ENCODE measurements at places on chromosomes 3 and 15.

DNA sequence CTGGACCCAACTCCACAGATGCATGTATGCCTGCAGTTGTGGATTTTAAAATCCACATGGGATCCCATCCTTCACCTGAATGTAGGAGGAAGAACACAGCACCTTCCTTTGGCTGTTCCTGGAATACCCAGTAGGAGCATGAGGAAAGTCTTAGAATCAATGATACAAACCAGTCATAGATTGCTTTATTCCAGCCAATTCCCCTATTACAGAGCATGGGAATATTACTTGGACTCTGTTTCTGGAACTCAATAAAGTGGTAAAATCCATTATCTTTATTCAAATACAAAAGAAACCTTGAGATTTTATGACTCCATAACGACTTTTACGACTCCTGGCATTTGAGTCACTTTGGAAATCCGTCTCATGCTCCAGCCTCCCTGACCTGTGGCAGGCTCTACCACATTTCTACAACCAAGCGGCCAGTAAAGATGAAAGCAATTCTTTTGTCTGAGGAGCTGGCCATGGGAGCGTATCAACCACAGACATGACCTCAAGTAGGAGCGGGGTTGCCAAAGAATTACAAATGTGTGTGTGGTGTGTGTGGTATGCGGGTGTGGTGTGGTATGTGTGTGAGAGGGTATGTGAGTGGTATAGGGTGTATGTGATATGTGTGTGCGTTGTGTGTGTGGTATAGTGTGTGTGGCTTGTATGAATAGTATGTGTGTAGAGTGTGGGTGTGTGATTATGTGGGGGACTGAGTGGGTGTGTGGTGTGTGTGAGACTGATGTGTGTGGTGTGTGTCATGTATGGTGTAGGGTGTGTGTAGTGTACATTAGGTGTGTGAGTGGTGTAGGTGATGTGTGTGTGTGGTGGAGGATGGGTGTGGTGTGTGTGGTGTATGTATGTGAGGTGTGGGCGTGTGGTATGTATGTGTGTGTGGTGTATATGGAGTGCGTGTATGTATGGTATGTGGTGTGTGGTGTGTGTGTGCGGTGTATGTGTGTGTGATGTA, 40.0 kb downstream of the ARRDC4 start:
- DNase-seq = no peak

DNA sequence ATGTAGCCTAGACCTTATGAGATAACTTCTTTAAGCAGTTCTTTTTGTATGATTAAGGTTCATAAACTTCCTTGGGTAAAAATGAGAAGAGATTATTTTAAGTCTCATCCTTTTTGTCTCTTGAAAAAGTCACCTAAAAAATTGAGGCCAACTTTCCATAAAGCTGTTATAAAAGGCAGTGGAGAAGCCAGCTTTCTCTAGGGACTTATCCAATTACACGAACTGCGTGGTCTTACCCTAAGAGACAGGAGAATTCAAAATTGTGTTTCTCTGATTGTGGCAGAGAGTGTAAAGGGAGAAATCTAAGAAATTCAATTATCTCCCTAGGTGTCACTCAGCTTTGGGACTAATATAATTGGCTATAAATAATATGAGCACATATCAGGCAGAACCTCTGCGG, 262.0 kb downstream of the SHOX2 start:
- DNase-seq = no peak

GRCh38 chr3:118433825-118434224, 600.8 kb downstream of the IGSF11 start:
- DNase-seq = no peak

DNA sequence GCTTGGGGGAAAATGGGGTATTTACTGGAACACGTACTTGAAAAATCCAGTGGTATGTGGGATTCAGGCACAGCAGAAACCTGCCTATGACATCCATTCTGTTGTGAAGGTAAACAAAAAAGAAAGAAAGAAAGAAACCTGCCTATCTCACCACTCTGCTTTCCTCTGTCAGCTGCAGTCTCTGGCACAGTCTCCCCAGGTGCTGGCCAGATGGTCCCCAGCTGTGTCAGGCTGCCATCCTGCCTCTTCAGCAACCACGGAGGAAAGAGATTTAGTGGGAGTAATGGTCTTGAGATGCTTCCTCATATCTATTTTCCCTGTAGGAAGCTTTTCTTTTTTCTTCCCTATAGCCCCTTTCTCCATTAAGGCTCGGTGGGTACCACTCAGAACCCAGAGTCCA, 2.5 kb upstream of the PXYLP1 start:
- no peak for DNase-seq

DNA sequence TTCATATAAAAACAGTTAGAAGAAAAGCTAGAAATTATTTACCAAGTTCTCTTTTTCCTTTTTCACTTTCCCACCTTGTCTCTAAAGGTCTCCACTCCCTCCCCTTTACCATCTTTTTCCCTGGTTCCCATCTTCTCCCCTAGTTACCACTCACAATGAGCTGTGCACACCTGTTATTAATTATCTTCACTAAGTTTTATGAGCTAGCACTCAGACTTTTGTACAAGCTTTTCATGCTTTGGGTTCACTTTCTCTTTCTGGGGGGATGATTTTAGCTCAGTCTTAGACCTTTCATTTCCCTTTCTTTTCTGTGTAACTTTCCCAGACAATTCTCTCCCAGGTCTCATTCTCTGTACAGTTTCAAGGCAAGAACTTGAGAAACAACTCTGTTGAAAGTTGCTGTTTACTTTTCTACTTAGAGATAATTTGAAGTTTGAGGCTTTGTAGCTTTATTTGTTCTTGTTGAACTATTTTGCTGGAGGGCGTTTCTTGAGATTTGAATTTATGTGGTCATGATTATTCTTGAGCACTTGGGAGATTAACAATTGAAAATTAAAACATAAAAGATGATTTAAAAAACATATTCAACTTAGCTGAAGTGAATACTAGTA, 24.0 kb upstream of the AADAC start:
- no peak for DNase-seq

- peak; percentile 82 for DNase-seq
Measured at GRCh38 chr3:195906865-195907683, 1.3 kb downstream of the TNK2 start.

- DNase-seq = no peak
Measured at GRCh38 chr3:68336042-68336441, 596.3 kb downstream of the TAFA4 start.

DNA sequence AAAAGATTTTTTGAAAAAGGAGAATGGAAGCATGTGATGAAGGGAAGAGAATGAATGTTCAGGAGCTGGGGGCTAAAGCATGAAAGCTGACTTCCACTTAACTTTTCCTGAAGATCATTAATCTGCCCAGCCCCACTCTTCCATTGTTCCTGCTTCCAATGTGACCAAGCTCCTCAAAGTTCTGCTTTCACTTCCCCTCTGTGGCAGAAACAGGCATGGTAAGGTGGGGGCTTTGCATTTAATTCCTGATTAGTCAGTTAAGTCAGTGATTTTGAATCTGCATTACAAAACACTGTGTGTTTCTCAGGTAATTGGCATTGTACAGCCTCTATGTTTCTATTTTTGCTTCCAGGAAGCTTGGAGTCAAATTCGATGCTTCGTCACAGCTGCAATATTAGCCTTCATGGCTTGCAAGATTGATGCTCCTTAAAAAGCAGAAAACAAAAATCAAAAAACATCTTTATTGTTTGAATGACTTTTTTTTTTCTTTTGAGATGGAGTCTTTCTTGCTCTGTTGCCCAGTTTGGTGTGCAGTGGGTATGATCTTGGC, 7.3 kb upstream of the TM6SF1 start:
- DNase-seq = no peak

DNA sequence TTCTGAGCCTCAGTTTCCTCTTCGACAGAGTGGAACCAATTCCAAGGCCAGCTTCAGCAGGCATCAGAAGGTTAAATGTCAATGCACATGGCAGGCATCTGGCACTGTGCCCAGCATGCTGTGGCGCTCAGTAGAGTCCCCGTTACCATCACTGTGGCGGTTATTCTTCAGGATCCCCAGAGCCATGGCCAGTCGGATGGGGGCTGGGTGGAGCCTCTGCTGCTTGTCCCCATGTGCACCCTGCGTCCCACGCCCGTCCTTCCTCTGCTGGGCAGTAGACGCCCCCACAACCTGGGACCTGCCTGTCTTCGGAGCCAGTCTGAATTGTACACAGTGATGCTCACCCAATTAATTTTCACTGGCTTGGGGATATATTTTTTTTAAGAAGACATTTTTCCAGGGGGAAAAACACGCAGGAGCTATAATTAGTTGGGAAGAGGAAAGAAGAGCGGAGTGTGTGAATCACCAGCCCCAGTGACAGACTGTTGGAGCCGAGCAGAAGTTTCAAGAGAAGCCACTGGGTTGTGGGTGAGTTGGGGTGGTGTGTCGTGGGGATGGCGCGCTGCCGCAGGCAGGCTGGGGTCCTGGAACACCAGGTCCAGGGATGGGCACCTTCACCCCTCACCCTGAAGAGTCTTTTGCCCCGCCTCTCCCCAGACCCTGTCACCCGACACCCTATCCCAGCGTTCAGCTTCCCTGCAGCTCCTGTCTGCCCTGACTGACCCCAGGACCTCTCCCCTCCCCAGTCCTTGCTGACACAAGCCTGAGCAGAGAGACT, 26.8 kb upstream of the RPL29 start:
- DNase-seq = no peak

DNA sequence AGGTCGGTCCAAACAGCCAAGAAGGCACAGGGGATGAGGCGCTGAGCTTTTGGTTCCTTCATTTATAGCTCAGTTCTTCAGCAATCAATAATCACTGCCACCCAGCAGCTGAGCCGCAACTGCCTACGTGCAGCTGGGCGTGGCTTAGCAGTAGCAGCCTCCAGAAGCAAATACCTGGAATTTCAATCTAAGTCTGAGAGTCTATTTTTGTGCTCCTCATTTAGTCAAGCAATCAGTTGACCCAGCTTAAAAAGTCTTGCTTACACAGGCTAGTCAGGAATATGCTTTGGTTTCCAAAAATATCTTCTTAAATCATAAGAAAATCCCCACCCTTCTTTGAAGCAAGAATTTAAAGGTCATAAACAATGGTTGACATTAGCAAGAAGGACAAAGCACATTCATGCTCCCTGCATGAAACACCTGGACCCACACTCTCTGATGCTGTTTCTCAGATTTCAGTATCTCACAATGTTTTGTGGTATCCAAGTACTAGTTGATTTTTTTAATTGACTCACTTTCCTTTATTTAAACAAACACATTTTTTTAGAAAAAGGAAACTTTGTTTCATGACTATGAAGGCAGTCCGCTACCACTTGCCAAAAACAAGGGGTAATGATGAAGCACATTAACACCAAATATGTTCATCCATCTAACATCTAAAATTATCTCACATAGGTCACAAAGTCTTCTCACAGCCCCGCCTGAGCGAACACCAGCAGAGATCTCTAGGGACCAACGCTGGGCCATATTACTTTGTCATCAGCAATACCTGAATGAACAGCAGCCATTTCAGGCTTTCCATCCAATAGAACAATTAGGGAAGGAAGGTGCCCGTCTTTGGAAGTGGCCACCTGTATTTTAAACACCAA, 106.1 kb downstream of the OXNAD1 start:
- peak; percentile 35 for DNase-seq

- DNase-seq = no peak
Measured at GRCh38 chr3:140472306-140473020, 205.4 kb upstream of the TRIM42 start.

- DNase-seq = no peak
Measured at GRCh38 chr15:88179562-88179961, 77.0 kb downstream of the NTRK3 start.

All from activated naive CD4-positive, alpha-beta T cell treated with anti-CD3 and anti-CD28 coated beads for 36 hours (primary cell).